ENCODE measurements at places on chromosomes 12 and 14. TPM values are rescaled to one million over a fixed set of nuclear protein-coding genes. Genes with fewer than 3 reads are reported as not detected.
A peak's percentile ranks its signal among the peaks of the same experiment; 100 is the strongest.

The SELPLG gene
- total RNA-seq, result not detected

- H3K36me3 ChIP-seq, result peaks cover 11% of the 10 kb centered on the region
- H3K4me3 ChIP-seq, result no peak overlapping the region
- DNase-seq, result no peak
- no peaks in the 10 kb centered on the region for H3K27me3 ChIP-seq
- peaks cover 5% of the 10 kb centered on the region for H3K4me1 ChIP-seq
Measured at GRCh38 chr12:119423285-119423684, 88.8 kb downstream of the CCDC60 start.

GRCh38 chr12:132026796-132027500, 77.2 kb downstream of the EP400 start:
- no peaks in the 10 kb centered on the region for H3K4me1 ChIP-seq
- peaks cover 16% of the 10 kb centered on the region for H3K36me3 ChIP-seq
- DNase-seq, result no peak
- H3K27me3 ChIP-seq, result no peaks in the 10 kb centered on the region

GRCh38 chr12:88273875-88274274, 131.8 kb downstream of the TMTC3 start:
- H3K4me3 ChIP-seq, result no peak overlapping the region
- no peak overlapping the region for H3K27ac ChIP-seq
- no peaks in the 10 kb centered on the region for H3K36me3 ChIP-seq
- H3K27me3 ChIP-seq, result peaks cover 4% of the 10 kb centered on the region

GRCh38 chr14:68172216-68172615, 352.6 kb downstream of the RAD51B start:
- peak overlapping the region; percentile 96 for H3K27ac ChIP-seq
- no peak overlapping the region for H3K4me3 ChIP-seq
- peaks cover 57% of the 10 kb centered on the region for H3K4me1 ChIP-seq
- no peaks in the 10 kb centered on the region for H3K27me3 ChIP-seq
- peaks cover 1% of the 10 kb centered on the region for H3K36me3 ChIP-seq

DNA sequence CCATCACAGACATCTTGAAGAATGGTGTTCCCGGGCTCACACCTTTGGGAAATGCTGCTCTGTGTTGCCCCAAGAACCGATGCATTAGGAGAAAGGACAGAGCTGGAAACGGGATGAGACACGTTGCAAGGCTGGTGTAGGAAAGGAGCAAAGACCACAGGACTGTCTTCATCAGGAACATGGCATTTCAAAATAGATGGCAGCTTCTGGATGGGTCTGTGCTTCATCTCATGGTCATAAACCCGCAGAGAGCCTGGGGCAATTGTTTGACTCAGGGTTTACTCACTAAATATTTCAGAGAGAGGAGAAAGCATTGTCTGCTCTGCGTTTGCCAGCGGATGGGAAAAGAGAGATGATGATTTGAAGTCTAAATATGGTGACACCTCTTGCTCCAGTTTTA, 76.3 kb downstream of the CACNA1C start:
- H3K27ac ChIP-seq, result no peak overlapping the region
- H3K27me3 ChIP-seq, result peaks cover 5% of the 10 kb centered on the region
- no peaks in the 10 kb centered on the region for H3K36me3 ChIP-seq
- no peak for DNase-seq

The BATF gene
- total RNA-seq, result not detected

Data from progenitor cell of endocrine pancreas (in vitro differentiated cells).